Memory B cell (primary cell): ENCODE measurements at places on chromosomes 16 and 17.

DNA sequence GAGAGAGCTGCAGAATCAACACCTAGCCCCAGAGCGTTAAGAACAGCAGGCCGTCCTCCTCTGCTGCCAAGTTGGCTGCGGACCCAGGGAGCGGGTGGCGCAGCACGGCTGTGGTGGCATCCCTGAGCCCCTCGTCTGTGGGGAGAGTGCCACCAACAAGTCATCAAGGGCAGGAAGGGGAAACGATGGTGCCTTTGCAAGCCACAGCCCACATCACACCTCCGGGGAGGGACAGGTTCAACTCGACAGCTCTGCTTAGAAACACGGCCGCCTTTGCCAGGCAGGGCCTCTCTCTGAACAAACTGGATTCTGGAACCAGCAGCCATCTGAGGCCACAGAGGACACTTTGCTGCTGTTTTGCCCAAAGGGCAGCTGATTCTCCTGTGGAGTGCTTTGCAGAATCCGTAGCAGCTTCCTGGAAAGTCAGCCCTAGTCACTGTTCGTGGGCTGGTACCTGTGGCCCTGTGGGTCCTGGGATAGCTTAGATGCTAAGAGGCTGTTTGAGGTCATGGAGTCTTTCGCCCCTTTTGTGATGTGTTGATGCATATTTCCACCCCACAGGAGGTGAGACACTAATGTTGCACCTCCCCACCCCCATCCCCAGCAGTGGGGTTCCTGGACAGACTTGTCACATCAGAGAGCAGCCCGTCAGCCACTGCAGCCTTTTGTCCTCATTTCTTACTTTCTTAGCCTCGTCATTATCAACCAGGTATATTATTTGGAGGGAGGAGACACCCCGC lies 270.6 kb downstream of the CPPED1 start:
- H3K27ac ChIP-seq: no peak overlapping the region
- peaks cover 29% of the 10 kb centered on the region for H3K4me1 ChIP-seq
- no peaks in the 10 kb centered on the region for H3K27me3 ChIP-seq
- DNase-seq: no peak

DNA sequence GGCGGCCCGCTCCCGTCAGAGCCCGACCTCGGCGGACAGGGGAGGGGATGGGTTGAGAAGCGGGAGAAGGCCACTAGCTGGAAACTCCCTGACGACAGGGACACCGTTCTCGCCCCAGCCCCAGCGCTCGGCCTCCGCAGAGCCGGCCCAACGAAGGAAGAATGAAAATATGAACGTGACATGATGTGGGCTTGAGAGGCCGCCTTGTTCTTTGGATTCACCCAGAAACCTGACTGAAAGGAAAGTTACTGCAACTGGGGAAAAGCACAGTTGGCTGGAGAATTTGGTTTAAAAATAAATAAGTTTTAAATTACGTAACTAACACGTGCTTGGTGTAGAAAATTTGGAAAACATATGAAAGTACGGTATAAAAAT lies 21.1 kb downstream of the NPTX1 start:
- peaks cover 13% of the 10 kb centered on the region for H3K4me1 ChIP-seq
- no peaks in the 10 kb centered on the region for H3K36me3 ChIP-seq
- peaks cover 22% of the 10 kb centered on the region for H3K27me3 ChIP-seq

- no peak overlapping the region for H3K27ac ChIP-seq
- no peaks in the 10 kb centered on the region for H3K4me1 ChIP-seq
- no peak overlapping the region for H3K4me3 ChIP-seq
- peaks cover 2% of the 10 kb centered on the region for H3K36me3 ChIP-seq
- no peaks in the 10 kb centered on the region for H3K27me3 ChIP-seq
- DNase-seq: no peak
Measured at GRCh38 chr16:2295056-2295798, 27.3 kb upstream of the RNPS1 start.

- no peak for DNase-seq
- H3K27me3 ChIP-seq: peaks cover 29% of the 10 kb centered on the region
- H3K4me3 ChIP-seq: no peak overlapping the region
Measured at GRCh38 chr17:34154961-34155730, 99.9 kb upstream of the CCL2 start.

GRCh38 chr17:69223809-69224208 lies 4.8 kb downstream of the ABCA10 start:
- H3K4me3 ChIP-seq: peak overlapping the region; percentile 45
- no peaks in the 10 kb centered on the region for H3K27me3 ChIP-seq
- peaks cover 23% of the 10 kb centered on the region for H3K4me1 ChIP-seq
- H3K27ac ChIP-seq: peak overlapping the region; percentile 62

GRCh38 chr16:86299882-86300610 lies 210.3 kb upstream of the FOXF1 start:
- peaks cover 26% of the 10 kb centered on the region for H3K27me3 ChIP-seq
- peaks cover 6% of the 10 kb centered on the region for H3K4me1 ChIP-seq
- no peak overlapping the region for H3K4me3 ChIP-seq
- DNase-seq: no peak
- no peak overlapping the region for H3K27ac ChIP-seq

- no peak overlapping the region for H3K27ac ChIP-seq
- no peaks in the 10 kb centered on the region for H3K36me3 ChIP-seq
- H3K27me3 ChIP-seq: no peaks in the 10 kb centered on the region
- H3K4me1 ChIP-seq: no peaks in the 10 kb centered on the region
Measured at GRCh38 chr17:54835015-54835414, 65.6 kb upstream of the TOM1L1 start.

DNA sequence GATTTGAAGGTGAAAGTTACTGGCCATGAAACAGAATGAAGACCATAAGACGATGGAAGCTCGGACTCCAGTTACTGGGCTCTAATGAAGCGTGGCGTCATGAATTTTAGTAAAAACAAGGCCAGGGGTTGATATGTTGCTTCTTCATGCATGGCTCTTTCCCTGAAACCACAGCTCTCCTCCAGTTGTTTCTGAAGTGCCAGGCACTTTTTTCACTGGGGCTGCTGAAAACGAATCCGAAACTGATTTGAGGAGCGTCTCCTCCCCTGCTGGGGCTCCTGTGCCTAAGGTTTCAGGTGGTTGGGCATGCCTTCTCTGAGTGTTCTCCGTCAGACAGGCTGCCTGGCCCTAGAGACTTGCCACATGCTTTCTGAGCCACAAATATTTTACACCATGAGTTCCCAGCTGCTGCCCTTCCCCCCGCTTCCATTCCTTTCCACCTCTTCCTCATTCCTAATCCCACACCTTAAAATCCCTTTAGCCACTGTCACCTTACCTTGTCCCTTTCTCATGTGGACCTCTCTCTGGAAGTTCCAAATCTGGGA lies 3.7 kb upstream of the MYL4 start:
- no peaks in the 10 kb centered on the region for H3K36me3 ChIP-seq
- peak; percentile 50 for DNase-seq
- H3K27ac ChIP-seq: peak overlapping the region; percentile 92
- no peaks in the 10 kb centered on the region for H3K27me3 ChIP-seq
